Thyroid gland (tissue), 4 donors: ENCODE measurements at places on chromosomes 7 and 10. TPM values are rescaled to one million over a fixed set of nuclear protein-coding genes. Genes with fewer than 3 reads are reported as not detected.

DNA sequence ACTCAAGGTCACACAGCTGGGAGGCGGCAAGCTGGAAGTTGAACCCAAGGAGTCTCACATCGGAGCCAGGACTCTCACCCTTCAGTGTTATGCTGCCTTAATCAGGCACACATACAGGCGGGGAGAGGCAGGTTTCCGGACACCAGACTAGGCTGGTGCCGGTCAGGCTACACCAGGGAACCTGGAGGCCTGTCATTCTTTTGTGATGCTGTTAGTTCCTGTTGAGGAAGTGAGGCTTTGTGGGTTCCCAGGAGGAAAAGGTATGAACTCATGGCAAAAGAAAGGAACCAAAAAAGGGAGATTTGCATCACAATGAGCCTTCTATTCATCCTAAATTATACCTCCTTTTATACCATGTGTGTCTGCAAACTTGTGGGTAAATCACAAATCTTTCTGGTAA is 103.8 kb downstream of the TCF7L2 start:
- no peak for DNase-seq

DNA sequence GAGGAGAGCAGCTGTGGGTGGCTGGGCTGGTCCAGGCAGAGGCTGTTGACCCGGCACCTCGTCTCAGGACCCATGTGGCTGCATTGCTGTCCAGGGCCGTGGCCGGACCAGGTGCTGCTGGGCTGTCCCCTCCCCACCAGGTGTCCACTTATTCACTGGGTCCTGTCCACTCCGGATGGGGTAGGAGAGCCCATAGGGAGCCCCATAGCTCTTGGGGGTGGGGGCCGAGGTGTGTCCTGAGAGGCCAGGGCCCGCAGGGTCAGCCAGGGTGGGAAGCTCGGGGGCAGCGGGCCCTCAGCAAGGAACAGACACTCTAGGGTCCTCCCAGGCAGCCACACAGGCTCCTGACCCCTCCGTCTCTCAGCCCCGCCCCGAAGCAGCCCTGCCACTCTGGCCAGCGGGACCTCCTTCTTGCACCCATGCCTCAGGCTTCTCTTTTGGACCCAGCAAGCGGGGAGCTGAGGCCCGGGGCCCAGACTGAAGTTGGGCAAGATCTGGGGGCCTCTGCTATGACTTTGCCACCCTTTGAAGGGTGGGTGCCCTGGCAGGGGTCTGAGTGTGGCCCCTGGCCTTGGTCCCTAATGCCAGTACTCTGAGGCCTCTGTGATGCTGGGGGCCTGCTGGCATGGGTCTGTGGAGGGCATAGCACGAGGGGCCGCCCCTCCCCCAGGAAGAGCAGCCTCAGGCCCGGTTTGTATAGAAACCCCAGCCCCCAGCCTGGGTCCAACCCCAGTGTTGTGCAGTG is 86.4 kb downstream of the NKX6-2 start:
- no peak for DNase-seq

DNA sequence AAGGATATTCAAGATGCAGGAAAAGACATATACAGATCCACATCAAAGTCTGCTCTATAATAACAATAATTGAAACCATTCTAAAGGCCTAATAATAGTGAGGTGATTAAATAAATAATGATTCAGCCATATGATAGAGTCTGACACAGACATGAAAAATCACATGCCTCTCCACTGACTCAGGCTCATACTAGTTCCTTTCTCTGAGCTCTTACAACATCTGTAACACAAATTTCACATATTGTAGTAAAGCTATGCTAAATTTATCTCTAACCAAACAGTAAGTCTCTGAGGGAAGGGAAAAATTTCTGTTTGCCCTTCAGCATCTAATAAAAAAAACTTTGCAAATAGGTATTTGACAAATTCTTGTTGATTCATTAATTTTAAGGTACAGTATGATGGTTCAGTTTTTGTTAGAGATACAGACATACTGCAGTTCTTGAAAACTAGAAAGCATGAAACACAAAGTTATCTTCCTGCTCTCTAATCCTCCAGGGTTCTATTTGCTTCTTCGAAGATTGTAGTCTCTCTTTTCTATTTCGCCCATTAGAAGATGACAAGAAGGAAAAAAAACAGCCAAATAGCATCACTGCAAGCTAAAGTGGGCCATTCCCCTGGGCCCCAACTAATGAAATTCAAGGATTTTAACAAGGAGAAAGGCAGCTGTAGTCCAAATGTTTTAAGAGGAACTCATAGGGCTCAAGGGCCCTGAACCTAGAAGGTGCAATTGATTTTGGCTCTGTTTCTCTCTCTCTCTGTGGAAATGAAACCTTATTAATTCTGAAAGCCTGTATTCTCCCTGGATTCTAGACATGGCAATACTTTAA is 53.9 kb downstream of the CUBN start:
- DNase-seq: no peak

DNA sequence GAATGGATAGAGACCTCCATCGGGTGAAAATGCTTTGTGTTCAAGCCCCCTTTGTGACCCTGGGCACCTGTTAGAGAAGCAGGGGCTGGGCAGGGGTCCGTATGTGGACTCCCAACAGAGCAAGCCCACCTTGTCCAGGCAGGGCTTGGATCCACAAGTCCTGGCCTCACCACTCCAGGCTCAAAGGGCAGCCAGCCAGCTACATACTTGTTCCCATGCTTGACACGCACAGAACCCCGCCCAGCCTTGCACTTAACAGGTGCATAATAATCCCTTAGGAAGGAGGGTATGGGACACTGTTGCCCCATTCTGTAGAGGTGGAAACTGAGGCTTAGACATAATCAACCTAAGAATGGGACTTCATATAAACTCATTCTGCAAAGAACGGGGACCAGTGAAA is 160.6 kb downstream of the PRKAG2 start:
- peak; percentile 44 for DNase-seq

DNA sequence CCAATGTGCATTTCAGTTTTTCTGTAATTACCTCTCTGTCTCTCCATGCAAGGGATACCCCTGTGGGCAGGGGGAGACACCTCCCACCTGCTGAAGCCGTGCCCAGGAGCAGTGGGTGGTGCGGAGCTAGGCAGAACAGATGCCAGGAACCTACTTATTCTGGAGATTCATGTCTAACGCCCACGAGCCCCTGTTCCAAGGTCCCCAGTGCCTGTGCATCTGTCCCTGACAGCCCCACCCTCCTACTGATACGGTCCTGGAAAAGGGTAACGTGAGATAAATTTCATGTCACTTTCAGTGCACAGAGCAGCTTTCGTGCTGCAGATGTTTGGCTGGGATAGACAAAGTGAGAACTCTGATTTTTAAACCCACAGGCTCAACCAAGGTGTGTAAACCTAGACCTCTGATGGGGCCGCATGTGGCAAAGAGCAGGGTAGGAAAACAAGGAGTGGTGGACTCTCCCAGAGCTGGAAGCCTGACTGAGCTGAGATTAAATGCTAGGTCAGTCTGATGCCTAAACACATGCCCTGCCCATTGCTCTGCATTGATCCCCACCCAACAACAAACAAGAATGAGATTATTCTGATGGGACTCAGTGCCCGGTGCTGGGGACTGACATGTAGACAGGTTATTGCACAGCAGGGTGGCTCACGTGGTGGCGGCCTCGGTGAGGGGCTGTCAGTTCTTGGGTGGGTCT is 123.6 kb upstream of the GDF10 start:
- DNase-seq: no peak

GRCh38 chr10:86434656-86435055 is 68.1 kb upstream of the GRID1 start:
- DNase-seq: no peak

- DNase-seq: no peak
Observed at GRCh38 chr10:29239569-29240472, 49.0 kb upstream of the LYZL1 start.

DNA sequence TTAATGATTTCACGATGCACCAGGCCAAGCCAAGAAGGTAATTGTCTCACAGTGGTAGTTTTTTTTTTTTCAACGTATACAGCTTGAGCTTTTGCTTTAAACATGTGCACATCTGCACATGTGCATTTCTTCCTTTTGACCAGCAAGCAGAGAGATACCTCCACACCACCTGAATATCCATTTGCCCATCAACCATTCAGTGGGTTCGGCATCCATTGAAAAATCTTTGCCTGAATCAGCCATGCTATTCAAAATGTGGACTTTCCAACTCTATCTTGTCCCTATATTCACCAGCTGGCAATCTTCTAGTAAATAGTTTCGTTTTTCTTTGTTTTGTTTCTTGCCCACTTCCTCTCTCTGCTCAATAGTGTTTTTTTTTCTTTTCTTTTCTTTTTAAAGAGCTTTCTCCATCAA is 7.7 kb upstream of the TRA2A start:
- DNase-seq: no peak

GRCh38 chr10:119742947-119743648 is 17.2 kb downstream of the INPP5F start:
- no peak for DNase-seq

- DNase-seq: no peak
Observed at GRCh38 chr10:59753267-59753666, at the start of gene MRLN. Gene MRLN (minus strand): TSS chr10:59753455.

GRCh38 chr7:138885383-138886147 is 87.6 kb upstream of the ATP6V0A4 start:
- no peak for DNase-seq

GRCh38 chr7:36796850-36797536 is 72.7 kb upstream of the AOAH start:
- no peak for DNase-seq

- no peak for DNase-seq
Observed at GRCh38 chr7:69749994-69750393, 151.7 kb downstream of the AUTS2 start.

DNA sequence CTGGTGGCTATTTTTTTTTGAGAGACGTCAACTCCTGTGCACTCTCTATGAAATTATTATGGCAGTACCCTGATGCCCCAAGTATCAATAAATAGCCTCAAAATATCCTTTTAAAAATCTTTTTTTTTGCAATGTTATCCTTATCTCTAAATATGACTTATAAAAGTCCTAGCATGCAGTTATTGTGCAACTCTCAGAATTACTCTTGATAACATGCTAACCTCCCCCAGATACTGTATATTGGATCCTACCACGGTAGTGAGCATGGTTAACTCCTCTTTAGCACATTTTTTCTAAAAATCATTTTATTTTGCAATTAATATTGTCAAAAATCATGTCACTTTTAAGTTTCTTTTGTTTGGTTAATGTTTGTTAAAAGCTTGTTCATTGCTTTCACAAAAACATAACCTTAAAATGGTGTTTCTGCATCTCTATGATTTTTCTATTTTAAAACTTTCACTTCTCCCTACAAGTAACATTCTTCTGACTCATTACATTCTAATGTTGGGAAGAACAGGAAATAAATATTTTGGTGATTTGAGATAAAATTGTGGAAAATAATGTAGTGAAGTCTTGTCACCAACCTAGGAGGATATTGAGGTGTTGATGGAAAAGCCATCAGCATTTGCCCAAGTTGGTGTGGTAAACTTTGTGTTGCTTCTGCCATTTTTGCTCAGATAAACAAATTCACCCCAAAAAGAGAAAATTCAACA is 42.1 kb upstream of the ADRA2A start:
- no peak for DNase-seq

DNA sequence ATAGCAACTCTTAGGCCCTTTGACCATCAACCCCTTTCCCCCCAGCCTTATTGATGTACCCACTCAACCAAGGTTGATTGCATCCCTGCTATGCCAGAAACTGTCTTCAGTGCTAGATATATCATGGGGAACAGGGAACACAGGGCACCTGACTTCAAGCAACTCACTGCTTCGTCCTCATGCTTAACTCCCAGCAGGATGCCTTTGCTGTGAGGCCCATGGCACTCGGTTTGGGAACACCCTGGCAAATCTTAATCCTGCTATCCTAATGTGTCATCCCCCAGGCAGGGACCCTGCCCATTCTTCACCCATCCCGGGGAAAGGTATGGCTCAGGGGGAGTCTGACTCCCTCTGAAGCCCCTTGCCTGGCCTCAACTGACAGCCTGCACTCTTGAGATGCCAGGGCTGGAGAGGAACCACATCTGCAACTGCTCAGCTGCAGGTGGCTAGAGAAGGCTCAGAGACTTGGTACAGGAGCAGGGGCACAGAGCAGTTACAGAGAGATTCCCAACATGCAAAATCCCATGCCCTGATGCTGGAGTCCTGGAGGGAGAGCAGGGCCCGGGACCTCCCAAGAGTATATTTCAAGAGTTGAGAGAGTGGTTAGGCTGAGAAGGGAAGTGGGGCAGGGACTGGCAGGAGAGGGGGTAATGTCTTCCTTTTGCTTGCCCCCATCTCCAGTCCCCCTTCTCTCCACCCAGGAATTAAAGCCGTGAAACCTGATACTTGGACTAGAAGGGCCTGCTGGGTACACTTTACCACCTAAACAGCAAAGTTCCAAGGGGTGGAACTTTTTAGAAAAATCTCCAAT is 2.4 kb upstream of the UNC5B start:
- DNase-seq: no peak

DNA sequence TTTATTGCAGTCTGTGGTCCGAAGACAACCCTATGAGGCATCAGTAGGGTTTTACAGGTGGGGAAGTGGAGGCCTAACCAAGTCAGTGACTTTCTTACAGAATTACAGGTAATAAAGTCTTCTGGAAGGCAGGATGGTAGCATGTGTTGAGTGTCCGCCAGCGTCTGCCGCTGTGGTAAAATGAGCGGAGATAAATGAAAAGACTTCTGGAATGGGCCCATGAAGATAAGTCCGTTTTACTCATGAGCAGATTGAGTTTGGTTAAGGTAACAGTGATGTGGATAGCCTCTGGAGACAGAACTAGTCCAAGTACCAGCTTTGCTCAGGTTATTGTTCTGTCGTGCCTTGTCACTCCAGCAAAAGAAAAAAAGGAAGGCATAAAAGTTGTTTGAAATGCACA is 966 bp downstream of the FBH1 start:
- DNase-seq: no peak

- DNase-seq: no peak
Observed at GRCh38 chr7:73611017-73611555, 13.2 kb downstream of the MLXIPL start.

DNA sequence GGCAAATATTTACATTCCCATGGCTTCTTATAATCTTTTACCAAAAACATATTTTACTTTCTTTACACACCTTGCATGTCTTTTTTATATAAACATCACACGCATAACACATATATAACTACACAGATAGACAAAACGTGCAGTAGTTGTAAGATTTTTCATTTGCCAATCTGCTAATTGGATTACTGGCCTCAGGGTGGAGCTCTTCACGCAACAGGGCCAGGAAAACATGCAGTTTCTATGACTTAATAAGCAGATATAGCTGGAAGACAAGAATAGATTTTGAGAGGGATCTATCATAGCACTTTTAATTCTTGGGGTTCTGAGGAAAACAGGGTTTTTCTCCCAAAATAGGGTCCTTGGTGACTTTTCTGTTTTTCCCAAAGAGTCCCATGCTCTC is 12.7 kb downstream of the ACADSB start:
- no peak for DNase-seq

ACTL6B gene
- total RNA-seq: not detected

VSTM2A gene
- total RNA-seq: not detected

FOXI2 gene
- not detected for total RNA-seq

LRGUK gene
- 0.67 TPM for total RNA-seq

HABP2 gene
- total RNA-seq: not detected

LRRC17 gene
- total RNA-seq: 3.4 TPM

PKD1L1 gene
- under 0.01 TPM for total RNA-seq

PIK3AP1 gene
- 13.9 TPM for total RNA-seq

TMEM184A gene
- 3.0 TPM for total RNA-seq
